ENCODE measurements at places on chromosomes 11 and 22.

DNA sequence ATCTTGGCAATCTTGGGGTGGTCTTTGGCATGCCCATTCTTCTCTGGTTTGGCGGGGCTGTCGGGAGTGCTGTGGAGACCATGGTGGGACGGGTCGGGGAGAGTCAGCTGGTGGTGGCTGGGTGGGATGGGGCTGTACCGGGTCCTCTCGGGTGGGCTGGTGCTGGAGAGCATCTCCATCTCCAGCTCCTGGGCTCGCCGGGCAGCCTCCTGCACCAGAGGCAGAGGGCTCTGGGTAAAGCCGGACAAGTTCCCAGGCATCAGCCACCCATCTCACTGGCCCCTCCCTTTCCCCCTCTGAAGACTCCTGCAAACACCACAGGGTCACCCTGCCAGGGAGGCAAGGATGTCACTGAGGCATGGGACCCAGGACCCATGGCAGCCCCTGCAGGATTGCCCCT lies 25.1 kb downstream of the ANKK1 start:
- DNase-seq: no peak

DNA sequence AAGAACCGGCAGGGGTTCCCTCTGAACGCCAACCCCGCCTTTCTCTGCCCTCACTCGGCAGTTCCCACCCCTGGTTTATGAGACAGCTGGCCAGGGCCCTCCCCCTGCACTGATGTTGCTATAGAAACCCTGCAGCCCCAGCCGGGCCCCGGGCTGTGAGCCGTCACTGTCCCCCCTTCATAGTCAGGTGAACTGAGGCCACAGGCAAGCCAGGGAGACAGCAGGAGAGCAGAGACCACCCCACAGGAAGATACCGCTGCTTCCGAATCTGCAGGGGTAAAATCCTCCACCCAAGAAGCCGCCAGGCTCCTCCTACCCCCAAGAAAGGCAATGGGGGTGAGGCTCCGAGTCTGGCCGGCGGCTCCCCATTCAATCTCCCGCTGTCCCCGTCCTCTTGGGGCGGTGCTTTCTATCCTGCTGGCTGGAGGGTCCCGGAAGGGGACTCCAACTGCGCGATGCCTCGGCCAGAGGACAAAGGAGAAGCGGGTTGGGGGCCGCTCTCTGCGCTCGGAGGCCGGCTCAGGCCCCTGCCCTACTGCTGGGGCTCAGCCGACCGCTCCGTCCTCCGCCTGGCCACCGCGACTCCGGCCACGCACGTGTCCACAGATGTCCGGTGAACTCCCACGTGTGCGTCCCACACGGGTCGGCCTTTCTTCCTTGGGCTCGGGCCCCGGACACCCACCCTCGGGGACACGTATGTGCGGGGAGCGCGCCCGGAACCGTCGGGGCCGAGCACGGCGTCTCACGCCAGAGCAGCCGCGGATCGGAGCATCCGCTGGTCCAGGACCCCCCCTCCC lies 587 bp downstream of the SLC25A22 start:
- DNase-seq: peak; percentile 43

GRCh38 chr22:19748991-19749664 lies 11.4 kb upstream of the TBX1 start:
- no peak for DNase-seq

GRCh38 chr11:106471276-106471675 lies 393.8 kb downstream of the AASDHPPT start:
- no peak for DNase-seq

- no peak for DNase-seq
Measured at GRCh38 chr11:69238573-69239351, 55.2 kb upstream of the MYEOV start.

- no peak for DNase-seq
Measured at GRCh38 chr11:120289426-120289825, 35.7 kb upstream of the TLCD5 start.

DNA sequence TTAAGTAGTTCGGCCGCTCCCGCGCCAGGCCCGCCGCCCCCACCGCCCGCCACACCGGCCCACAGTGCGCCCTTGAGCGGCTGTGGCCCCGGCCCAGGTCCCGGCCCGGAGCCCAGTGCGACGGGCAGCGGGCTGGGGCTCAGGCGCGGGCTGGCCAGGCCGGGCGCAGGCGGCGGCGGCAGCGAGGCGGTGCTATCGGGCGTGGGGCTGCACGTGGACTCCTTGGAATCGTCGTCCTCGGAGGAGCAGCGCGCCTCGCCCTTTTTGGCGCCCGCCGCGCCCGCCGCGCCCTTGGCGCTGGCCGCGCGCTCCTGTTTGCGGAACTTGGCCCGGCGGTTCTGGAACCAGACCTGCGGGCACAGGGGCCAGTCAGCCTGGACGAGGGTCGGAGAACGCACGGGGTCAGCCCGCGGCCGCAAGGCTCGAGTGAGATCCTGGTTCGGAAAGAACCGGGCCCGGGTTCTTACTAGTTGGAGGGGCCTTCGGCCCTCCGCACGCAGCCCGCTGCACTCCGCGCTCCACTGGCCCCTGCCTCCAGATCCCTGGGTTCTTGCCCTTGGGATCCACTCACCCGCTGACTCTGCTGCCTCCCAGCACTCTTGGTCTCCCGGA lies 4.0 kb downstream of the PHOX2A start:
- DNase-seq: no peak
